Activated gamma-delta T cell treated with anti-CD3 and anti-CD28 coated beads, Interleukin-2, amount 50 U/mL, for 16 hours (primary cell): ENCODE measurements at places on chromosomes 11 and 22.
A peak's percentile ranks its signal among the peaks of the same experiment; 100 is the strongest.

- peak; percentile 46 for DNase-seq
Observed at GRCh38 chr11:123261345-123262106, 66.5 kb upstream of the CLMP start.

DNA sequence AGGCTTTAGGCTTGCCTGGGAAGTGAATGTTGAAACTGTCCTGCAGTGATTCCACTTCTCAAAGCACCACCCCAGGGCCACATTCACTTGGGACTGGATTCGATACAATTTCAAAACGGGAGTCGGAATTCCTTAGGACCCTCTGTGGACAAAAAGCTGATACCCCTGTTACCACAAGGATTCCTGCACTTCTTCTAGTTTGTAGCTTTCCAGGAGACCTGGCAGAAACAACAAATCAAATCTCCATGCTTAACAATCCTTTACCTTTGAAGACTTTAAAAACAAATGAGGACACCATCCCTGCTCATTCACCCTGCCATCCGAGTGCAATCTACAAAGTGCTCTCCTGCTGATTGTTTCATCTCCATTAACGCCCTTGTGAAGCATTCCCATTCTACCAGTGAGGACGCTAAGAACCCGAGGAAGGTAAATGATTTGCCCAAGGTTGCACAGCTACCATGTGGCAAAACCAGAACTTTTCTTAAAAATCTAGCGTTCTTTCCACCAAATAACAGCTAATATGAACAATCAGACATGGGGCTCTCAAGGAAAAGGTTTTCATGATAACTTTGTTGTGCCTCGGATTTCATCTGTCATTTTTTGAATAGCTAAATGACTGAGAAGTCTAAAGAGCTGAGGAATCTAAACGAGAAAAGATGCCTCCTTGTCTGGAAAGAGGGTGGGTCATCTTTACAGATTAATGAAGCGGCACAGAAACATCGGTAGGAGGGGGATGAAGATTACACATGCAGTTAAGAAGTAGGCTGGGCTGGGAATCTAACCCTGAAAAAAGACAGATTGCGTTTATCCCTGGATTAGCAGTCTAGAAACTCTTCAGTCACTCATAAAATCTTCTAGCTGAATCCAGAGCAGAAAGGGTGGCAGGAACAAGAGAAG is 720 bp upstream of the MPZL2 start:
- no peak for DNase-seq

GRCh38 chr11:202490-202889 is 4.7 kb downstream of the BET1L start:
- no peak for DNase-seq

- DNase-seq = no peak
Observed at GRCh38 chr22:49697047-49697446, 130.6 kb downstream of the BRD1 start.

DNA sequence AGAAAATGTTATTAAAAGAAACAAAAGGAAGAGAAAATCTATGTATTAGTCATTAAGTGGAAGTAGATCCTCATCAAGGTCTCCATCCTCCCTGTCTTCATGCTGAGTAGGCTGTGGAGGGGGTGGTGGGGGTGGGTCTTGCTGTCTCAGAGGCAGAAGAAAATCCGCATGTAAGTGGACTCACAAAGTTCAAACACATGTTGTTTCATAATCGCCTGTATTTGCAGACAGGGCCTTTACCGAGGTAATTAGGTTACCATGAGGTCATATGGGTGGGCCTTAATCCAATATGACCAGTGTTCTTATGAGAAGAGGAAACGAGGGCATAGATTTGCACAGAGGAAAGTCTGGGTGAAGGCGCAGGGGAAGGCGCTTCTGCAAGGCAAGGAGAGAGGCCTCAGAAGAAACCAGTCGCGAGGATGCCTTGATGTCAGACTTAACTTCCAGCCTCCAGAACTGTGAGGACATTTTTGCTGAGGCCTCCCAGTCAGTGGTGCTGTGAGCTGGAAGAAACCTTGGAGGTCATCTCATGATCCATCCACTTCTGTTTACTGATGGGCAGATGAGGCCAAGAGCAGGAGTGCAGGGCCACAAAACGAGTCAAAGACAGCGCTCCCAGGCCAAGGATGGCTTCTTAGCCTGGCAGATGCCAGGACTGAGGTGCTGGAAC is 49.3 kb upstream of the THY1 start:
- no peak for DNase-seq

DNA sequence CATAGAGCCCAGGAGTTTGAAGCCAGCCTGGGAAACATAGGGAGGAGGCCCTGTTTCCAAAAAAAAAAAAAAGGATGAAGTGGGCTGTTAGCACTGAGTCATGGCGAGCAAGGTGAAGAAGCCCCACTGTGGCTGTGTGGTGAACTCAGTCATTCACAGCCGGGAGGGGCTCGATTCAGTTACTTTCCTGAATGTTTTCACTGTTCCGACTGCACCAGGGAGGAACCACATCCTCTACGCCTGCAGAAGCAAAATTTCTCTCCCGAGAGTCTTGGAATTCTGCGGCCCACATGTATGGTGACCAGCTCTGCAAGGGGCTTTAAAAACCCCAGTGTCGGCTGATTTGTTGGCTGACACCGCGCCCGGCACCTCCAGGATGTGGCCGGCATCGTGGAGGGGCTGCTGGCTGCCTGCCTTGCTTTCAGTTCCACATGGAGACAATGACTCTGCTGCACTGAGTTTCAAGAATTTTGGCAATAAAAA is 27.8 kb upstream of the GRAMD4 start:
- DNase-seq = no peak

DNA sequence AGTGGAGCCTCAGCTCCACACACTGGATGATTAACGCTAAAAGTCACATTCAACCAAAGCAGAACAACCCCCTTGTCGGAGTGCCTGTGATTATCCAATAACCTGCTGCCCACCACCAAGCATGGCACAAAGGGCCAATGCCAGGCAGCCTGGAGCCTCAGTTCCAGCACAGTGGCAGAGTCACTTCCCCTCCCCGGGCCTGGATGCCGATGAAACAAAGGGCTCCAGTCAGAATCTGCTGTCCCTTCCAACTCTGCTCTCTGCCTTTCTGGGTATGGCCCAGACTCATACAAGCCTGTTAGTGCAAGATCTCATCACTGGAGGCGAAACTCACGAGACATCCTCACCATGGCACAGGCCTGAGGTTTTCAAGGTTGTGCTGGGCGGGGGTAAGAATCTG is 52.1 kb downstream of the CLTCL1 start:
- DNase-seq = no peak

DNA sequence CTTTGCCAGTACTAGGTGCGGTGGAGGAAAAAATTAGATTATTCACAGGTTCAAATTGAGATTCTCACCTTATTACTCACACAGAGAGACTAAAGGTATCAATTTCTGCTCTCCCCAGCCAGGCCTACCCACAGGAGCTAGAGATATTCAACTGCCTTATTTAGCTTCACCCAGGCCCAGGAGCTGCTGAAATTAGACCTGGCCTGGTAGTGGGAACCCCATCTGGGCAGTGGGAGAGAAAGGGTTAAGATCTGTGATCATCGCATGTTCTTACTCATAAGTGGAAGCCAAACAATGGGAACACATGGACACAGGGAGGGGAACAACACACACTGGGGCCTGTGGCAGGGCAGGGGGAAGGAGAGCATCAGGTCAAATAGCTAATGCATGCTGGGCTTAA is 20.9 kb upstream of the MICAL2 start:
- DNase-seq = no peak

DNA sequence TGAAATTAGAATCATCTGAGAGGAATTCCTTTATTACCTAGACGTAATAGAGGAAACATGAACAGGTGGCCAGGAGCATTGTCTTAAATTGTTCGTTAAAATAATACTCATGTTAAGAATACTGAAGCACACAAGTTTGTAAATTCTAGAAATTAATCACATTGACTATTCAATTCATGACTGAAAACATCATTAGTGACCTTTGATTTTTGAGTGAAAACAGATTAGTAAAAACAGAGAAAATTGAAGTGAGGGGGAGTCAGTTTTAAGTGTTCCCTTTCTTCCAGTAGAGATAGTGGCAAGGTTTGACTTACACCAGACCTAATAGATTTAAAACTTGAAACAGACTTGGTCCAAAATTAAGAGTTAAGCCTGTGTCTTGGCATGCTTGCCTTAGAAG is 1.4 kb downstream of the ZFP91 start:
- DNase-seq = no peak

- DNase-seq = no peak
Observed at GRCh38 chr11:66686100-66686785, 8.6 kb upstream of the RBM4B start.

DNA sequence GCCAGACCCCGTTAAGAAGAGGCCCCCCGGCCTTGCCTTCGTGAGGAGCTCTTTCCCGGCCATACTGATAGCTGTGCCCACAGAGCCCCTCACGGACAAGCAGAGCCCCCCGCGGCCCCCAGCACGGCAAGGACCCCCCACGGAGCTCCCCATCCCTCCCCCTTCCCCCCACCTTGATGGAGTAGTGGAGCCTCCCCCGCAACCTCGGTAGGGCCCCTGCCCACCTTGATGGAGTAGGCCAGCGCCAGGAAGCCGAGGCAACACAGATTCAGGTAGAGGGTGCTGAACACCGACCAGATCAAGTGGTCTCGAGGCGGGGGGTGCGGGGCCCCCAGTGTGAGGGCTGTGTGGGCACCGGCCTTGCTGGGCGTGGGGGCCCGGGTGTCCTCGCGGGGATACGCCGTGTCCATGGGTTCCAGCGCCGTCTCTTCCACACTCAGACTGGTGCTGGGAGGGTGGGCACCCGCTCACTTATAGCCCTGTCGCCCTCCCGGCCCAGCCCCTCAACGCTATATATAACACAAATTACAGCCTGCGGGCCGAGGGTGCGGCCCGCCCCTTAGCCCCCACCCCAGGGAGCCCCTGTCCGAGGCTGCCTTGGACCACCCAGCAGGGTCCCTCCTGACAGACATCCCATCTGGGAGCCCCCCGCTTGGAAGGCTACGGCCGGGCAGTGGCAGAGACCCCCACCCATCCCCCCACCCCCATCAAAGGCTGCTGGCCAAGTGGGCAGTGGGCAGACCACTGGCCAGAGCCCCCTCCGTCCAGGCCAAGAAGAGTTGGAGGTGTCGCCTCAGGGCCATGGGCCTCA is at the start of gene IFITM5:
IFITM5 (minus strand) TSS at position 446 of the 811 bp plus-strand sequence; CDS start at position 410, 36 bp downstream.
- no peak for DNase-seq

DNA sequence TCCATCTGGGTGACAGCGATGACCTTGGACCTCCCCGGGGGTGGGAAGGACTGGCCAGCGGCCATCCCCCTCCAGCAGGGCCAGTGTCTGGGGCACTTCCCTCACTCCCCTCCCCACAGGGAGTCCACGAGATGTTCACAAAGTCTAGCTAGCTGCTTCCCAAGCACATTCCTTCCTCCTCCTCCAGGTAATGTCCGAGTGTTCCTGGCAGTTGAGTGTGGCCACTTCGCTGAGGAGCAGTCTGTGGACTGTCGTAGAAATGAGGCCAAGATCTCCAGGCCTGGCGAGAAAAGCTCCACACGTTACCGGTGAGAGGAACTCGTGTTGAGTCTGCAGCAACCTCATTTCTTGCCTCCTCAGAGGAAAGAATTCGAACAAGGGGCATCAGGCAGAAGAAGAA is 425.5 kb downstream of the BRD1 start:
- no peak for DNase-seq

DNA sequence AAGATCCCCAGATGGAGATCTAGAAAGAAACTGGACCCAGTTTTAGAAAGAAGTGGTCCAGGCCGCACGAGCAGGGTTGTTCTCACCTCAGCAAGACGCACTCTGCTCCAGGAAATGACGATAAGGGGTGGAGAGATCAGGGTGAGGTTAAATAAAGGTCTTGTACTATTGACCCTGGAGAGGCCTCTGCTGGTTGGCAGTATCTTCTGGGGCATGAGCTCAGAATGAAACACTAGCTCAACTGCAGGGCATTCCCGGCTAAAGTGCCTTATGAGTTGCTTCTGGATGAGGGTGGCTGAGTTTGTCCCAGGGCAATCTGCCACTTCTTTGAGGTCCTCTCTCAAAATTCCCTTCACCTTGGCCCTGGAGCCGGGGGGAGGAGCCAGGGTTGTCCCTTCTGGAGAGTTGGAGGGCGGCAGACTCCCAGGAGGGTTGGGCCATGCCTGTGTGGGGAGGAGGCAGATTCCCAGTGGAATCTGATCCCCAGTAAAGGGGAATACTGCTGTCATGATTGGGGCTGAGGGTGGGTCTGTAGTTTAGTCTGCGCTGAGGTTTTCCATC is 10.9 kb downstream of the USP2 start:
- no peak for DNase-seq

- no peak for DNase-seq
Observed at GRCh38 chr11:3102641-3102921, 45.4 kb upstream of the CARS1 start.

DNA sequence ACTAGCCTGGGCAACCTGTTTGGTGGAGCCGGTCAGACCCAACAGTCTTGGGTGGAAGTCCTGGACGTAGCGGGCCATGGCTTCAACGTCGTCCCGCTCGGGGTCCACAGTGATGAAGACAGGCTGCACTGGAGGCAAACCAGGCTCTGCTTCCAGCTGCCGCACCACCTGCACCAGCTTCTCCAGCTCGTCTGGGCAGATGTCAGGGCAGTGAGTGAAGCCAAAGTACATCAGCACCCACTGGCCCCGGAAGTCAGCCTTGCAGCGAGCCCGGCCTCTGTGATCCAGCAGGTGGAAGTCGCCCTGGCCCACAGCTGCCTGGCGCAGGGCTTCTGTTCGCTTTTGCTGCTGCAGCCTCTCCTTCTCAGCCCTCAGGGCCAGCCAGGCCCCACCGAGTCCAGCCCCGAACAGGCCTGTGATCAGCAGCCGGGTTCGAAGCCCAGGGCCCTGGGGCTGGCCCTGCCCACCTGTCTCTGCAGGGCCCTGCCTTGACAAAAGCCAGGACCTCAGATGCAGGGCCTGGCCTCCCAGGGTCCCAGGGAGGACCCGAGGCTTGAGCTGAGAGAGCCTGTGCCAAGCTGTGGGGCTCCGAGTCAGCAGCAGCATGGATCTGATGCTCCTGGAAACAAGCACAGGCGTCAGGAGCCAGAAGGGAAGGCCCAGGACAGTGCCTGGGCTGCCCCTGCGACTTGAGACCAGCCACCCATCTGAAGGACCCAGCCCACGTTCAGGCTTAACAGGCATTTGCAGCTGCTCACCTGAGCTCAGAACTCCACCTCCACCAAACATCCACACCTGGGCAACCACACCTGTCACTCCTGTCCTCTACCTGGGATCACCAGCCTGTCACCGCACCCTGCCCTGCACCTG is 1.4 kb downstream of the SCO2 start:
- no peak for DNase-seq

GRCh38 chr11:66850235-66850587 is 6.7 kb upstream of the LRFN4 start:
- DNase-seq = no peak

DNA sequence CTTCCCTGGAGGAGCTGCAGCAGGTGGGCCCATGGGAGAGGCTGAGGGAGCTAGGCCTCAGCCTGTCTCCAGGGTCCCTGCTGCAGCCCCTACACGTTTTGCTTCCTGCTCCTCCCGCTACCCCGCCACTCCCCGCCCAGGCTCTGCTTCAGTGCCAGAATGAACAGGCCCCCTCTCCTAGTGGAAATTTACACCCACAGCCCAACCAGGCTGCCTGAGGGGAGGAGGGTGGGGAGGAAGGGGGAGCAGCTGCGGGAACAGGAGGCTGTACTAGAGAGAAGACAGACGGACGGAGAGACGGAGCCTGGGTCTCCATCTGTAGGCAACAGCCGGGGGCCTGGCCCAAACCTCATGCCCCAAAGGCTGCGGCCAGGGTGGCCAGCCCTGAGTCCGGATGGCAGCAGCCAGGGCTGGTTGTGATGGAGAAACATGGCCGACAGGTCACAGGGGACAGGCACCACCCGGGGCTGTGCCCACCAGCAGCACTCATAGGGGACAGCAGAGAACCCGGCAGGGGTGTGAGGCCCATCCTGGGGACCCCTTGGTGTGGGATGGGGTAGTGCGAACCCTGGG is 20.6 kb downstream of the FLRT1 start:
- no peak for DNase-seq
